Right ventricle myocardium superior (tissue), 1 donor: ENCODE measurements at places on chromosomes 6 and 20.

- no peak for DNase-seq
Observed at GRCh38 chr20:44662261-44662660, 10.8 kb upstream of the ADA start.

GRCh38 chr20:50717974-50718761 lies 13.2 kb upstream of the PARD6B start:
- no peak for DNase-seq

DNA sequence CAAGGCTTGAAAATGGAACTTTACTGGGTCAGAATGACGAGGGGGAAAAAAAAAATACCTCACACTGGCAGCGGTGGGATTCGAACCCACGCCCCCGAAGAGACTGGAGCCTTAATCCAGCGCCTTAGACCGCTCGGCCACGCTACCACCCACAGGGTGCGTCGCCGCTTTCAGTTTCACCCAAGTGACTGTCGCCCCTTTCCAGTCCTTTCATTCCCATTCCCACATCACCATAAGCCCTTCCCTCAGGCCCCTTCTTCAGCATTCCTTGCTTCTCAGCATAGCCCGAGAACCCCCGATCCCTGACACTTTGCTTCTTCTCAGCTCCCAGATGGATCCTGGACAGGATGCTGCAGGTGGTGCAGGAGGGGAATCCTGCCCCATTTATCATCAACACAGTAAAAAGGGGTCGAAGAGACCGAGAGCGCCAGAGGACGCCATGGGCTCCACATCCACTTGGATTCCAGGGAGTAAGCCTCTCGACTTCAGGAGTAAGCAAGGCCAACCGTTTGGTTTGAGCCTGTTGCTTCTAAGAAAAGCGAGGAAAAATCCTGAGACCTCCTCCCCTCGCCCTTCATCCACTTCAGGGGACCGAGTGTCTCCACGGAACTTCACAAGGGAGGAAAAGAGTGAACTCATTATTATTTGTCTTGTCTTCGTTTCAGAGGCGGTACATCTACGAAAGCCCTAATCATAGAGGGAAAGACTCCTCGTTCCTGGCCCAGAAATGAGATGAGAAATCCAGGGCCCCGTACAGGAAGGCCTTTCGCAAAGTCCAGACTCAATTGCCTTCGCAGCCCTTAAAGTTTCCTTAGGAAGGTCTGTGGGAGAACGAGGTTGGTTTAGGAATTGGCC lies 20.0 kb upstream of the TRIM27 start:
- DNase-seq, result peak; percentile 80

DNA sequence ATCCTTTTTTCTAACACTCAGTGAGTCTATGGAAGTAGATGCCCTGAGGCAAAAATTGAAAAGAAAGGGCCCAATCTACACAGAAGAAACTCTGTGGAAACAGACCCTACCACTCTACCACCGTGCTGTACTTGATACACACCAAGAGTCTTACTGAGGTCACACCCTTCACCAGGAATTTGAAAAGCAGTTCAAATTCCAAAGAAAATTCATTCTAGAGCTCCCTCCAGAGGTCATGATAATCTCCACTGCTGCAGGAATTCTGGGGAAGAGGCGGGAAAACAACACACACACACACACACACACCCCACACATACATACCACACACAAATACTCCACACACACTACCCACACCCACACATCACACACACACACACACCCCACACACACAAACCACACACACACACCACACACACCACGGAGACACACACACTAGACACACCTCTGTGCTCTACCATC lies 336.8 kb downstream of the HDGFL1 start:
- DNase-seq, result no peak

- no peak for DNase-seq
Observed at GRCh38 chr20:46823271-46823751, 71.3 kb upstream of the EYA2 start.

- DNase-seq, result no peak
Observed at GRCh38 chr6:15510121-15510520, 152.7 kb downstream of the DTNBP1 start.

DNA sequence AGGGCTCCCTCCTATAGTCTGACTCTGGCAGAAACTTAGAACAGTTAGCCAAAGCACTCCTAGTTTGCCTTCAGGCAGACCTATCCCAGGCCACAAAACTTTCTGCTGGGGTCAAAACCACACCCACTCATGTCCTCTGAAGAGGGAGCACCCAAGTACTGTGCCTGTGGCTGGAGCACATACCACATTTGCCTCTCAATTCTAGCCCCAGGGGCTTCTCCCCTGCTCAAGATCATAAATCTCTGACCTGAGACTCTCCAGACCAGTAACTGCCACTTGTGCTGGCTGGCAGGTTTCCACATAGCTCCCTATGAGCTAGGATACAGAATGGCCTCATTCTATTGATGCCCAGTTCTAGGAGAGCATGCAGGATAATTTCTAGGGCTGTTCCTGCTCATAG lies 781.0 kb downstream of the EYS start:
- no peak for DNase-seq

DNA sequence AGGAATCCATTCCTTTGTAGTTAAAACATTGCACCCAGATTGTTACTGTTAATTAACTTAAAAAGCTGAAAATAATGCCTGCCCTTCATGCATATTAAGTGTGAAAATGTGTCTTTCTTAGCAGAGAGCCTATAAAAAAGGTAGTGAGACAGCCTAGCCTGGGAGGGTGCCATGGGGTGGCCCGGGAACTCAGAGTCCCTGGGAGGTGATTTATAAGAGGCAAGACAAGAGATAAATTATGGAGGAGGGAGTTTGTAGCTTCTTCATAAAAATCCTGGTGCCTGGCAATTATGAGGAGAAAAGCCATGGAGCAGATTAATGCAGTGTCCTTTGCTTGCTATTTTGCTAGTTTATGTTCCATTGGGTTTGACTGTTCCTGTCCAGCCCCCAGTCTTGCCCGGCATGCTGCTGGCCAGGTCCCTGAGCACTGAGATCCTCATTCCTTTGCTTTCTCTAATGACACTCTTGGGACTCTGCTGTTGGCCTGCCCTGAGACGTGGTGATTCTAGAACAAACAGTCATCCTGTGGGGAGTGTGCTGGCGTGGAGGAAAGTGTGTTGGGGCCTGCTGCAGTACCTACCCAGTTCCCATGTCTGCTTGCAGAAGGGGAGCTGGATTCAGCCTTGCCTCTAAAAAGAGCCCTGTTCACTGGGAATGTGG lies 4.2 kb downstream of the MLN start:
- no peak for DNase-seq

GRCh38 chr6:142223938-142224337 lies 76.9 kb downstream of the VTA1 start:
- DNase-seq, result no peak

GRCh38 chr6:148146717-148147462 lies 195.7 kb upstream of the SASH1 start:
- no peak for DNase-seq

- no peak for DNase-seq
Observed at GRCh38 chr6:4369616-4370015, 234.2 kb upstream of the ECI2 start.

DNA sequence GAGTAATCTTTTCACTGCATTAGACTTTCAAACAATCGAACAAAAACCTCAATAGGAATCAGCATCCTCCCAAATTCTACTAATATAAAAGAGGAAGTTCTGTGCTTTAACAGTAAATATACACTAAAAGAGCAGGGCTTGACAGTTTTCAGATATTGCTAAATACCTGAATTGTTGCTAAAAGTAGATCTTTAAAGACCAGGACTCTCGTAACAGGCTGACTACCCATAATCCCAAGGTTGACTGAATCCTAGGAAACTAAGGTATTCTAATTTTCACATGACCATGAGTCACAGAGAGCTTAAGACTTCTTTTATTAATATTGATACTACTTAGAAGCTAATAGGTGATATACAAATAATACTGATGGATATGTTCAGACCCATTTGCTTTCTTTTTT lies 10.1 kb downstream of the CD164 start:
- DNase-seq, result no peak

DNA sequence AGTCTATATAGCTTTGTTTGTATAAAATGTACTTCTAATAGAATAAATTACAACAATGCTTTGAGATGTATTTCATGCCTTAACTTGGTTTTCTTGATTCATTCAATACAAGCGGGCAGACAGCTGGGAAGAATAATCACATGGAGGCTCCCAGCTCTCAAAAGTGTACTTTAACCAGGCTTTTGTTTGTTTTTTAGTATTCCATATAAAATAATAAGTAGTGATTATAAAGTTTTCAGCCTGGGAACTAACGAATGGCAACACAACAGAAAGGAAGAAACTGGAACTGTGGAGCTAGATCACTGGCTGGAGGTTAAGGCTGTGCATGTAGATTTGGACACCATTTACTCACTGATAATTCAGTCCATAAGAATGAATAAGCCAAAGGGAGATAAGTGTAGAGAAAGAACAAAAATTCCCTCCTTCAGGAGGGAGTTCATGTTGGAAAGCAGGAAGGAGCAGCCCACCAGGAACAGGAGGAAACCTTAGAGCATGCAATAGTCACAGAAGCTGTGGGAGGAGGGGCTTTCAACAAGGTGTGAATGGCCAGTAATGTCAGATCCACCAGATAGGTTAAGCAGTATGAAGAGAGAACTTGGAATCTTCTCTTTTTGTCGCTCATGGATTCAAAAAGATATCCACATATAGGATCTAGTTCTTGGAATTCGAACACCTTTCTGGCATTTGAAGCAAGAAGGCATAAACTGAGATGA lies 41.2 kb upstream of the SLC35D3 start:
- no peak for DNase-seq

DNA sequence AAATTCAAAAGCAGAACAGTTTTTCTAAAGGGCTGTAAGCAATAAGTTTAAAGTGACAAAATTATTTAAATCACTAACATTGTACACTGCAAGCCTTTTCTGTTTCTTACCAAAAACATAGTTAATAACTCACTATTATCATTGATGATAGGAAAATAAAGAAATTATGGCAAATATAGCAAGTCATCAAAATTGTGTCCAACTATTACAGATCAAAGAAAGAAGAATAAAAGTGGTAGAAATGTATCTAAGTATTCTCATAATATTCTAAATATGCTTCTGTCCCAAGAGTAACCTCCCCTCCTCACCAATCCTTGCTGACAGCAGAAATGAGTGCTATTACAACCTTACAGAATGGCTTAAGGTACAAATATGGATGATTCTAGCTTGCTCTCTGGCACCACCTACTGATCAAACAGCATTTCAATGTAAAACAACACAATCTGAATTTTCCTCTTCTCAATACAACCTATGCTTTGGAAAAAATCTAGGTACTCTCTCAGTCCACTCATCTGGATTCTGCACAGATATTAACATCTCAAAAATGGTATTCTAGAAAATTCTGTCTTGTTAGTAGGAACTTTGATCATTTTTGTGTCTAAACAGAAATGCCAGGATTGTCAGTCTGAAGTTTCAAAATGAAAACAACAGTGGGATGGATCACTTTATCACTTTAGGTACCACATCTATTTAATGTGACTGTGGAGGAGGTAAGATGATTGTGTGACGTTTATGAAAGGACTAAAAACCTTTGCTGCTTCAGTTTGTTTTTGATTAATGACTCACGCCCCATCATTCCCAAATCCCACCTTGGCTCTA lies 40.9 kb downstream of the ZFP64 start:
- DNase-seq, result no peak

- no peak for DNase-seq
Observed at GRCh38 chr20:64083804-64084684, at the start of gene LKAAEAR1. TSS of gene LKAAEAR1 (minus strand) at chr20:64084398. CDS start at chr20:64084219, 179 bp downstream.

DNA sequence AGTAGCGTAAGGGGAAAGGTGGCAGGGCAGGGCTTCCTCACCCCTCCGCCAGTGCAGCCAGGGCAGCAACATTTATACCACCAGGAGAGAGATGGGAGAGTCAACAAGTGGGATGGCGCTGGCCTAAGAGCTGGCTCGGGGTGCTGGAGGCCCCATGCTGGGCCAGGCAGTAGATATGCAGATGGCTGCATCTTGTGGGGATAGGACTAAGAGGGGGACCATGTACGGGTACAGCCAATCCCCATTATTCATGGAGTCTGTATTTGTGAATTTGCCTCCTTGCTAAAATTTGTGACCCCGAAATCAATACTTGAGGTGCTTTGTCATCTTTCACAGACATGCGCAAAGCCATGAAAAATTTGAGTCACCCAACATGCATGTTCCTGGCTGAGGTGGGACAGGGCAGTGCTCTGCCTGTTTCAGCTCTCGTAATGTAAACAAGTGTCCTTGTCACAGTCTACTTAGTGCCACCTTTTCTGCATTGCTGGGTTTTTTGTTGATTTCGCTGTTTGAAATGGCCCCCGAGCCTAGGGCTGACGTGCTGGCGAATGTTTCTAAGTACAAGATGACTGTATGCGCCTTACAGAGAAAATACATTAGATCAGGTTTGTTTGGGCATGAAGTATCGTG lies 27.5 kb upstream of the TAF8 start:
- DNase-seq, result no peak

DNA sequence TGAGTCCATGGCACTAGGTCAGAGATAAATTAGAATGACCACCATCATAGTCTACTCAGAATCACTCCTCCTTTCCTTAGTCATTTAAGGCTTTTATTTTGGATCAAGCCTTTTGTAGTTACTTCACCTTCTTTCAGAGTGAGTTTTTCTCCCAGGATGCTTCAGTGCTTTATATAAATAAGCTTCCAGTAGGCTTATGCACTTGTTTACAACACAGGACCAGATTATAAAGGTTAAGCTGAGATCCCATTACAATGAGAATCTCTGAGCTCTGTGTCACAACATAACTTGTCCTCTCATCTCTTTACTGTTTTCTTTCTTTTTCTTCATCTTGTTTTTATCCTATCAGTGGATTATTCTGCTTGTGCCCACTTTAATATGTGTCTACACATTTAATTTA lies 47.9 kb downstream of the CEP57L1 start:
- DNase-seq, result no peak

- no peak for DNase-seq
Observed at GRCh38 chr20:37295001-37295400, 5.5 kb downstream of the MANBAL start.

DNA sequence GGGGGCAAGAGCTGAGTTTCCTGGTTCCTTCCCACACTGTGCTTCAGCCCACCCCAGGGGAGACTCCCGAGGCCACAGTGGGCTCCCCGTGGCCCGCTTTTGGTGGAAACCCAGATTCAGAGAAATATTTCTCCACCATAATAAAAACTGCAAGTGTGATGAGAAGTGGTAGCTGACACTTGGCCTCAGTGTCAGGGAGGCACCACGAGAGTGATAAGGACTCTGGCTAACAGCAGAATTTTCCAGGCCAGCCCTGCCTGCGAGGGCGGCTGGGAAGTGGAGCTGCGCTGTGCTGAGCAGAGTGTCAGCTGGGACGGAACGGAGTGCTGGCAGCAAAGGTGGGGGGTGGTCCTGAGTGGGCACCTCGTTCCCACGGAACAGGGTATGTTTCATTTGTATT lies 22.5 kb downstream of the SPATA2 start:
- peak; percentile 69 for DNase-seq

DNA sequence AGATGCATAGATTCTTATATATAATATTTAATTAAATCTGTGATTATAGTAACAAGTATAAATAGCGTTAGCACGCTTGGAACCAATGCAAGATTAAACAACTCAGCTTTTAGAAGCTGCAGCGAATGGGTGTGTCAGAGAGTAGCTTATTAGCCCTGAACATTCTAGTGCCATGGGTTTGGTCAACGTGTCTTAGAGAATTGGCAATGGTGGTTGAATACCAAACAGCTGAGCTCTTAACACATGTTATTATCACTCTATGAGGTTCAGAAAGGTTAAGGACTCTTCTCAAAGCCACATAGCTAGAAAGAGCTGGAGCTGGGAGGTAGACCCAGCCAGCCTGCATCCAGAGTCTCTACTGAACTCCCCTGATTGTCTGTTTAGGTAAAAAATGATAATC lies 284.2 kb upstream of the CHD6 start:
- no peak for DNase-seq
